Hematopoietic multipotent progenitor cell (in vitro differentiated cells): ENCODE measurements at places on chromosomes 7 and 10.
A peak's percentile ranks its signal among the peaks of the same experiment; 100 is the strongest.

DNA sequence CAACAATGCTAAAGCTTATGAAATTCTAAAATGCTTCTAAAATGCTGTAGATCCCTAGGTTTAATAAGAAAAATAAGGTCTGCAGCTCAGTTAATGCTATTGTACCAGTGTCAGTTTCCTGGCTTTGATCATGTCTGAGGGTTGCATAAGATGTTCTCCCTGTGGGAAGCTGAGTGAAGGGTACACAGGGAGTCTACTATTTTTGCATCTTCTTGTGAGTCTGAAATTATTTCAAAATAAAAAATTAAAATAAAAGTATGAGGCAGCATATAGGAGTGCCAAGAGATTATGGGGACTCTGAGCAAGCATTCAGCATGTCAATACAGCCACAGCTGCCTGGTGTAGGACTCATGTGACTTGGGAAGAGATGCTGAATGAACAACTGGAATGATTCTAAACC is 14.7 kb downstream of the CHST15 start:
- no peak for DNase-seq

- DNase-seq: no peak
Measured at GRCh38 chr7:30915751-30916150, 4.1 kb downstream of the AQP1 start.

GRCh38 chr7:41640487-41640886 is 62.4 kb downstream of the INHBA start:
- DNase-seq: no peak

DNA sequence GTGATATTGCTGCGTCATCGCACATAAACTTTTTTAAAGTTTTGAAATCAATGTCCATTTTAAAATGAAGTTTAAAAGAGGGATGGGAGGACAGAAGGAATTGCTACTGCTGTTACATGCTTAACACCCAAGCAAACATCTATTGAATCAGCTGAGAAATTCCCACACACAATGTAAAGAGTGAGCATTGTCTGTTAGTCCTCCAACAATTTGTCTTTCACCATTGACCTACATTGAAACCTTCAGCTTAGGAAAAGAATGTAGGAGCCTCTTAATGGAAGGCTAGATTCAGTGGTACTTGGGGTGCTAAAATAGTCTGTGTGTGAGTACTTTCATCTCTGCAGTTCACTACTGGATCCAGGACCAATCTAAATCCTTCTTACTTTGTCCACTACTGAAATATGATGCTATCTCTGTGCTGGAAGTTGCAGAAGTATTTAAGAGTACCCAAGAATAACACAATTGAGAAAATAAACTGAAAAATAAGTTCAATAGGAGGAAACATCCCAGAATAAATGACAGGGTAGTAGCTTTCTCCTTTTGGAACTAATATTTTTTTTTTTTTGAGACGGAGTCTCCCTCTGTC is 23.8 kb upstream of the FBXW4 start:
- no peak for DNase-seq

DNA sequence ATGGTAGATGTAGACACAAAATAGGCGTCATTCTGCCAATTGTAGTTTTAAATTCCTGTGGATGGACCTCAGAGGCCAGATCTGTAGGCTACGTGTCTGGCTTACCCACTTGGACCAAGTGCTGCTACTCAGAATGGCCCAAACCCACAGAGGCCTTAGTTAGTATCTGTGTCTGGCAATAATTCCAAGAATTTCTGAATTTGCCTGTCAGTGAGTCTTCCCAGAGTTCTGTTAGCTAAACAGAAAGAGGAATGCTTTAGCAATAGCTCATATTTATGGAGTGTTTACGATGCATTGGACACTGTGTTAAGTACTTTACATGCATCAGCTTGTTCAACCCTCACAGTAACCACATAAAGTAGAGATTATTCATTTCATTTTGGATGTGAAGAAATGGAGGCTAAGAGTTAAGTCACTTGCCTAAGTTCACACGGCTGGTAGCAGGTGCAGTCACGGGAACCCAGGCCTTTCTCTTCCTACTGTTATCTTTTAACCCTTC is 231.8 kb downstream of the PTEN start:
- DNase-seq: no peak

GRCh38 chr7:107684947-107685463 is 24.4 kb downstream of the SLC26A4 start:
- DNase-seq: no peak

DNA sequence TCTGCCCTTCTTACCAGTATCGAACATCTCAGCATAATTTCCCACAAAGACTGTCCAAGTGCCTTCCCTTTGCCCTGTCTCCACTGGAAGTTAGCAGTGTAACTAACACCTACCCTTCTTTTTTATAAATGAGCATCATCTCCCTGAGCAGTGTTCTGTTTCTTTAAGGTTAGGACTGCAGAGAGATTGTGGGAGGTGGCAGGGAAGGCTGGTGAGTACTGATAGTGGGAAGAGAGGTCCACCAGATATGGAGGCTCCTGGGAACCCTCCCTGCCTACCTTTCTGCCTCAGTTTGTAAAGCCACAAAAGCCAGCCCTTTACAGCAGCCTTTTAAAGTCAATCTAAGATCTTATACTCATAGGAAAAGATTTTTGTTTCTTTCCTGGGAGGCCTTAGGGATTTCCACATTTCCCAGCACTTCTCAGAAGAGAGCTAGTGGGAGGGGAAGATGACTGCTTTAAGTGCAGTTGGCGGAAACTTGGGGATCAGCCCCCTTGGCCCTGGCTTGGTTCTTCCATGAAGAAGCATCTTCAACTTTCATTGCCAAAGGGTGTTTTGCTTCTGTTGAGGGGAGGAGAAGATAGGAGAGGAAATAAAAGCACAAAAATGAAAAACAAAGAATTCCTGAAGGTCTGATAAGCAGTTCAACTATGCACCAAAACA is 36.6 kb upstream of the CALD1 start:
- no peak for DNase-seq

- no peak for DNase-seq
Measured at GRCh38 chr7:149161241-149161848, 14.1 kb downstream of the ZNF398 start.

- no peak for DNase-seq
Measured at GRCh38 chr7:137591421-137591837, 247.9 kb upstream of the PTN start.

GRCh38 chr10:11715815-11716494 is 26.2 kb upstream of the ECHDC3 start:
- DNase-seq: no peak

GRCh38 chr7:12322284-12322902 is 81.3 kb downstream of the VWDE start:
- DNase-seq: peak; percentile 54

DNA sequence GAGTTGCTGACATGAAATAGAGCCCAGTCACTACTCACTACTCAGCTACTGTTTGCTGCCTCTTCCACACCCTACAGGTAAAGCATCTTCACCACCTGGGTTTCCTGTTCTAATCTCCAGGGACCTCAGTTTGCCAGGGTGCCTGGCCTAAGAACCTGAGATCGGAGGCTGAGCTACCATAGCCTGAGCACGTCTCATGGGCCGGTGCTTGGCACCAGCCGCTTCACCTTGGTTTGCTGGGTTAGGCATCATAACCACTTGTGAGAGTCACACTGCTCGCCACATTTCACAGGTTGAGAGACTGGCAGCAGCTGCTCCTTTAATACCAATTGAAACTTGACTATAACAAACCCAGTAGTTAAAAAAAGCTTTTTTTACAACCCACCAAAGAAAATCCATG is 75.1 kb downstream of the EMX2 start:
- no peak for DNase-seq

- no peak for DNase-seq
Measured at GRCh38 chr10:93368210-93368609, 113.9 kb downstream of the MYOF start.

- DNase-seq: peak; percentile 4
Measured at GRCh38 chr7:78226059-78226719, 427.6 kb downstream of the PHTF2 start.

- DNase-seq: no peak
Measured at GRCh38 chr7:22611758-22612079, 111.7 kb upstream of the STEAP1B start.

DNA sequence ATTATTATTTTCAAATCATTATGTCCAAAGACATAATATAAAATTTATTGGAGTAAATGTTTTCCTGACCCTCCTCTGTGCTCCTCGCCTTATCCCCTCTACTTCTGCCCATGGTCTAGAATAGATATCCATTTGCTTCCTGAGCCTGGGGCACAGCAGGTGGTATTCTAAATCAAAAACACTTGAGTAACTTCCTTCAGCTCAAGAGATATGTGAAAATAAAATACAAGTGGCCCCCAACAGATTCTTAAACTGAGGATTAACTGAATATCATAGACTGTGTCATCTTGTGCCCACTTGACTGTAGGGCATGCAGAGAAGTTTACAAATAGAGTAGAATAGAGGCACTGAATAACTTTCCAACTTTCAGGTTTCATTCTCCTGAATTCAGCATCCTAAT is 59.1 kb downstream of the HGF start:
- DNase-seq: no peak

- DNase-seq: no peak
Measured at GRCh38 chr7:79035858-79036257, 417.6 kb downstream of the MAGI2 start.

DNA sequence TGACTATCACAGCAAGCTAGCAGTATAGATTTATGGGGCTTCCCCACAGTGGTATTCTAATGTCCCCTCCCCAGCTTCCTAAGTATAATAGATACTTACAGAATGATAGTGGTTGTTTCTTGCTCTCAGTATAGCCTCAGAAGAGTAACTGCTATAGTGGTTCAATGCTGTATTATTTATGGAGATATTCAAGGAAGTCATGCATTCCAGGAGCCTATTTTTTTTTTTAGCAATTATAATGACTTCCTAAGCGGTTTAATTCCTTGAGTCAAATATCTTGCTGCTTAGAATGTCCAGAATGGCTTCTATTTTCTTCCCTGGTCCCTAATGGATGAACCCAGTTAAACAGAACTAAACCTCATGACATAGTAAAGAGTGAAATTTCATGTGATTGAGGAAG is 451.5 kb upstream of the SEMA3D start:
- no peak for DNase-seq

- DNase-seq: peak; percentile 60
Measured at GRCh38 chr7:12719141-12719919, 31.9 kb downstream of the ARL4A start.

GRCh38 chr7:122652876-122653275 is 46.0 kb downstream of the RNF133 start:
- DNase-seq: no peak

- no peak for DNase-seq
Measured at GRCh38 chr7:157483515-157483914, 146.7 kb downstream of the DNAJB6 start.

- no peak for DNase-seq
Measured at GRCh38 chr7:152073352-152073751, 47.9 kb downstream of the GALNT11 start.

DNA sequence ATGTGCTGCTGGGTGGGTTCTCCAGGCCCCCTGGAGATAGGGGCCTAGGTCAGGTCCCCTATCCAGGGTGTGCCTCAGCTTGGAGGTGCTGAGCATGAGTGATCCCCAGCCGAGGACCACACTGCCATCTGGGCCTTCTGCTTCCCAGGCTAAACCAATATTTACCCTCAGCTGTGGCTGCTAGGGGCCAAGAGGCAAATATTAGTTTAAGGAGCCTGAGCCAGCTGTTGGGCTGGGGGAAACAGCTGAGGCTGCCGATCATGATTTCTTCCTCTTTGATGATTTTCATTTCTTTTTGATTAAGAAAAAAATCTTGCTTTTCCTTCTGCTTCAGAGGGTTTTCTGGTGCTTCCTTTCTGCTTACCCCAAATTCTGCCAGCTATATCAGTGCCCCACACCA is 83.4 kb downstream of the NEURL1 start:
- no peak for DNase-seq

DNA sequence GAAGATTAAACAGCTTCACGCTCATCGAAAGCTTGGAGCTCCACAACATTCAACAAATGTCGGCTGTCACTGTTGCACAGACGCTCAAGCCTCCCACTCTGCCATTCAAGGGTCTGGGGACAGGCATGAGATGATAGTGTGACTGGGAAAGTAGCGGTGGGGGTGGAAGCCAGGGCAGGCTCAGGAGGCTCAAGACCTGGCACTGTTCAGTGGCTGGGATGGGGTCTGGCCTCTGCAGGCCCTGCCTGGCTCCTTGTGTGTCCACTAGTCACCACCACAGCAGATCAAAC is 13.5 kb upstream of the GTPBP4 start:
- no peak for DNase-seq

DNA sequence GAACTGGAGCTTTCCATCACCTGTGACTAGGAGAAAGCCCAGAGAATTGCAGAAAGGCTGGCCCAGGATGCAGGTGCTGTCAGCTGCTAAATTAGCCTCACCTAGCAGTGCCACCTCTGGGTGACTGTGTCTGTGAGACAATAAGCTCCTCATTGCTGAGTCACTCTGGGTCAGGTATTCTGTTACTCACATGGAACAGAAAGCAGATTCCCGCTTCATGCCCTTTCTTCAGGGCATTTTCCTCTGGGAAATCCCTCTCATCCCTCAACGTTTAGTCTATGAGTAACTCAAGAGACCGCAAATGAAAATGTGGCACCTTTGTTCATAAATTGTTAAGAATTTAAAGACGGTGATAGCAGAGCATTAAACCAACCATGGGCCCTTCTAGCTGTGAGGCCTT is 184.0 kb downstream of the ADAM12 start:
- no peak for DNase-seq

- DNase-seq: no peak
Measured at GRCh38 chr10:95459446-95460045, 101.6 kb downstream of the SORBS1 start.

DNA sequence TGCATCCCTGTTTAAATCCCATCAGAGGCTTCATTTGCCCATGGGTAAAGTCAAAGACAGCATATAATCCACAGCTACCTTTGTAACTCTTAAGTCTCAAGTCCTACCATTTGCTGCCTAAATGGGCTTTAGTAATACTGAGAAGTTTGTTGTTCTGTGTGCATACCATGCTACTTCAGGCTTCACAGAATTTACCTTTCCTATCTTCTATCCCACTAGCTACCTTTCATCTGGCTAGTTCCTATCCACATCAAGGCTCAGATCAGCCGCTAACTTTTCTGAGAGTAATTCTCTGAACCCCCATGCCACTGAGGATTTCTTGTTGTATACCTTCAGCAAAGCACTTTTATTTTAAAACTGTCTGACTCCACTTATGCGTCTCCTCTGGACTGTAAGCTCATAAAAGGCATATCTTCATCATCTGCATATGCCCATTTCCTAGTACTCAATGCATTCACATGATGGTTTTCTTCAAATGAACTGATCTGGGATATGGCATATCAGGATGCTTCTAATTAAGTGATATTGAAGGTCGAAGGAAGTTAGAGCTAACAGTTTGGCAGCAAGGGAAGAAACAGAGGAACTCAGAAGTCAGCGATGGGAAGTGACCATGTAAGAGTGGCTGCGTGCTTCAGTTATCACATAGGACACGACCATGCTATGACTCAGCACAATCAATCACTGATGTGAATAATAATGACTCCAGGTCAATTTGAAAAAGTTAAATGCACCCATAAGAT is 283.9 kb upstream of the DKK1 start:
- peak; percentile 8 for DNase-seq
